Uterus (tissue), 4 donors: ENCODE measurements at places on chromosomes 13 and 19. TPM values are rescaled to one million over a fixed set of nuclear protein-coding genes. Genes with fewer than 3 reads are reported as not detected.

- DNase-seq = no peak
Observed at GRCh38 chr19:41083516-41083915, 4.7 kb upstream of the CYP2A13 start.

Gene PSG1
- not detected for total RNA-seq

GRCh38 chr13:29934531-29935308 is 84.3 kb upstream of the UBL3 start:
- no peak for DNase-seq

Gene RXFP2
- 0.61 TPM for total RNA-seq

Gene CRLF1
- total RNA-seq = not detected

DNA sequence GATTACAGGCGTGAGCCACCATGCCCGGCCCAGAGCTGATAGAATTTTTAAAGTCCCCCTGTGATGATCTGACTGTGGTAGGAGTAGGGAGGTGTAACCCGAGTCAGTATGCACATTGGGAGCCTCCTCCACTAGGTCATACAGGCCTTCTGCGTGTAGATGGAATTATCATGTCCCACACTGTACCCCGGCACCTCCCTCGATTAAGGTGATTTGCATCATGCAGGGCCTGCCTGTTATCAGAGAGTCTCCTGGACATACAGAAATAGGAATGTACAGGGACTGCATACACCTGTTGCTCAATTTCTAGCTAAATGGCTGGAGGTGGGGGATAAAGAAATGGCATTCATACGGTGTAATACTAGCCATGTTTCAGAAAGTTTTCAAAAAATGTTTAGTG is 922 bp upstream of the ERVK3-1 start:
- DNase-seq = no peak

DNA sequence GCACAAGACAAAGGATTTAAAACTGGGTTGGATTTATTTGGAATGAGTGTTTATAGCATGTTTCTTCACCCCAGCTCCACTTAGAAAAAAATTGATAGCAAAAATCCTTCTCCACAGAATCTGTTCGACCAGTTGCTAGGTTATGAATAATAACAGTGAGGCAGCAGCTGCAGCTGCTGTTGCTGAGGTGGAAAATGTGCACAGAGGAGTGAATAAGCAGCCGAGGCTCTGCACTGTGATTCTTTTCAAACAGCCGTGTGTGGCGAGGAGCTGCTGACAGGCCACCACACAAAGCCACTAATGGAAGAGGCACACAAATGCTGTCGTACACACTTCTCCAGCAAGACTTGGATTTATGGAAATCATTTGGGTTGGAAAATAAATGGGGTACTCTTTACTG is 6.4 kb upstream of the RASL11A start:
- DNase-seq = no peak

- no peak for DNase-seq
Observed at GRCh38 chr19:18393836-18394235, 3.6 kb downstream of the LRRC25 start.

GRCh38 chr13:25687471-25688225 is 315.9 kb downstream of the ATP8A2 start:
- peak; percentile 15 for DNase-seq

Gene TPT1
- total RNA-seq = 4,975 TPM

- DNase-seq = no peak
Observed at GRCh38 chr19:2385053-2385721, 25.1 kb downstream of the TMPRSS9 start.

DNA sequence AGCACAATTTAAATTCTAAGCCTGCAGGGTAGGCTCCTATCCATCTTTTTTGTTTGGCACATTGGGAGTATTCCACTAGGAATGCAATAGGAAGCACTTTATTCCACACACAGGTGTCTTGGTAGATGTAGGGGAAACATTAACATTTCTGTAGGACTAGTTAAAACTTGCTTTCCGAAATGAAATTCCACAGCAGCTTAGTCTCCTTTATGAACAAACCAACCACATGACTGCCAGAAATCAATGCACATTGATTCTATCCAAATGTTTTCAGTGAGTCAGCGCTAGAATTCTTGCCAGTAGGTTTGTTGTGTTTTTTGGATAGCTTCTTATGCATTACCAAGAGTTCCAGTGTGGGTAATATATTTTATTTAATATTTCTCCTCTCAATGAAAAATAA is 207.9 kb upstream of the CSNK1A1L start:
- no peak for DNase-seq

Gene CYP2S1
- not detected for total RNA-seq

GRCh38 chr19:45255611-45256157 is 4.6 kb downstream of the MARK4 start:
- DNase-seq = no peak

Gene LENG9
- total RNA-seq = 7.1 TPM

- DNase-seq = no peak
Observed at GRCh38 chr19:2982561-2982960, 5.2 kb downstream of the TLE6 start.

Gene ZNF329
- total RNA-seq = 2.6 TPM

Gene HSPB6
- total RNA-seq = 217 TPM

DNA sequence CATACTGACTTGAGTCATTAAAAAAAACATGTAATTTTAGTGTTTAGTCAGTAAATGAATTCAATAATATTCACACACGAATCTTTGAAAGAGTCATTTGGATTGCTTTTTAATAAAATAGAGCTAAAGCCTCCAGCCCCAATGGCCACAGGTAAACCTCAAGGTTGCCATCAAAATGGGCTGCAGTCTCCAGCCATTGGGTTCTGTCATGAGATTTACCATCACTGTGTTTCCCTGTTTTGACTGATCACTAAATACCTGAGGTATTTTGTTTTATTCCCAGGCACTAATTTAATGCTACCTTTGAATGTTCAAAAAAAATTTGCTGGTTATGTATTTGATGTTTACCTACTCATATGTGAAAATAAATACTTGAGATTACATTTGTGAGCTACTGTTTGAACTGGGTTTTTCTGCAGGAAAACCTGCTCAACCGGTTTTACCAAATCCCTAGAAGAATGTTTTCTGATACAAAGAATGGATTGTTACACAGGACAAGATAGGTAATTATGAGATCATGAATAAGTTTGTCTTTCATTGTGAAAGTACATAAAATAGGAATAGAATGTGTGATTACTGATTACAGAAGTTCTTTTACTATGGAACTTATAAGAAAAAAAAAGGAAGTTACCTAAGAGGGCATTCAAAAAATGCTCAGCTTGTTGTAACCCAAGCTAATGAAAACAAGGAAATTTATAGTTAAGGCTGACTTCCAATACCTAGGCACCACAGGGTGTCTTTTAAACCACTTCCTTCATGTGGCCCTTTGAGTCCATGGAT is 391.3 kb downstream of the EFNB2 start:
- DNase-seq = no peak

- DNase-seq = peak; percentile 74
Observed at GRCh38 chr13:41613984-41614661, 156.8 kb downstream of the RGCC start.

DNA sequence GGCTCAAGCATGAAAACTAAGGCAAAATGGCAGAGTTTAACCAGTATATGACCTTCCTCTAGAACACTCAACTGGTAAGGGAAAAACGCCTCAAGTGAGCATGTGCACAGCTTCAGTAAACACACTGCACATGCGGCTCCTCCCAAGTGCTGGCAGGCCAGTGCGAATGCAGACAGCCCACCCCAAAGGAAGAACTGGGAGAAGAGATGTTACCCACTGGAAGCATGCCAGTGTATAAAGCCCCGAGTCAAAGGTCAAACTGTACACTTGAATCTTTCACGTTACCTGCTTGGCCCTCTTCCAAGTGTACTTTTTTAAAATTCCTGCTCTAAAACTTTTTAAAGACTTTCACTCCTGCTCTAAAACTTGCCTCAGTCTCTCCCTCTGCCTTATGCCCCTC is 19.2 kb upstream of the RCBTB1 start:
- no peak for DNase-seq

DNA sequence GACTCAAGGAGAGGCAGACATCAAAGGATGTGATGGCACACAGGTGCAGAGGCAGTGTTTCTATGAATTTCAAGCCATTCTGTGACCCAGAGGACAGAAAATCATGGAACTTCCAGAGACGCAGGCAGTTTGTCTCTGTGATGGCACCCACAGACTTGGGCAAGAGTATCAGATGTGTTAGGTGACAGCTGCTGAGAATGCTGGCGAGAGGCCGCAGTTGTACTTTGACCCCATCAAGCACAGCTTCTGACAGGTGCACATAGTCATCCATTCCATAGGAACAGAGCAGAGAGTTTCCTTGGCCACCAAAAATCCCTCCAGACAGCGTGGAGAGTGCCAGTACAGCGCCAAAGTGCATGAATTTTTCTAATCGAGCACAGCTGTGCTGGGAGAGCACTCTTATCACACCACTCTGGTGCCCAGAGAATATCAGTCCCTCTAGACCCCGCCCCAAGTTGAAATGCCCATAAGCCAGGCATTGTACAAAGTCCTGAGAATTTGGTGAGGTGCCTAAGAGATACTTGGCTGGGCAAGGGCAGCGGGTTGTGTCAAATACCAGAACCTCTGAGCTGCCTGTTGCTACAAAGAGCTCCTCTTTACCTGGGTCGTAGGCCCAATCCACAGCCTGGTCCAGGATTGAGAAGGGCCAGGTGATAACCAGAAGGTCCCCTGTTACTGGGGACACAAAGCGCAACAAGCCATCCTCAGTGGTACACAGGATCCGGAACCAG is 12.4 kb downstream of the WDR87 start:
- DNase-seq = no peak

Gene ZNF888
- total RNA-seq = 34.4 TPM

Gene CEACAM8
- total RNA-seq = not detected

GRCh38 chr13:21458451-21458812 is 671 bp downstream of the ZDHHC20 start:
- DNase-seq = peak; percentile 23

DNA sequence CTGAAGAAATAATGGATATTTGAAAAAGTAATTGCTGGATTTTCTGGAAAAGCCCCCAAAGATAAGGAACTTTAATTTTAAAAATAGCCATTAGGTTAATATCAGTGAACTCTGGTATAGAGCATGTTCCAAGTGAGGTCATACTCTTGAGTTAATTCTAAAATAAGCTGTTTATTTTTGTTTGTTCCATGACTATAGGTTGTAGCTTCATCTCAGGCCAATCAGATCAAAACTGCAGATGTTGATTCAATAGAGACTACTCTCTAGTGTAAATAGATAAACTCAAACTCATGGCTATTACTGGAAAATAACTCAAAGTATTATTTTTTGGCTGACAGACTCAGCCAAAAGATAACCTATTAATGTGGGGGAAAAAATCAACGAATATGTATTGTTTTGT is 815.1 kb downstream of the DIAPH3 start:
- no peak for DNase-seq

Gene ZNF90
- 0.29 TPM for total RNA-seq

Gene SPTBN4
- not detected for total RNA-seq

Gene C19orf33
- total RNA-seq = 4.1 TPM

Gene CLDND2
- not detected for total RNA-seq

DNA sequence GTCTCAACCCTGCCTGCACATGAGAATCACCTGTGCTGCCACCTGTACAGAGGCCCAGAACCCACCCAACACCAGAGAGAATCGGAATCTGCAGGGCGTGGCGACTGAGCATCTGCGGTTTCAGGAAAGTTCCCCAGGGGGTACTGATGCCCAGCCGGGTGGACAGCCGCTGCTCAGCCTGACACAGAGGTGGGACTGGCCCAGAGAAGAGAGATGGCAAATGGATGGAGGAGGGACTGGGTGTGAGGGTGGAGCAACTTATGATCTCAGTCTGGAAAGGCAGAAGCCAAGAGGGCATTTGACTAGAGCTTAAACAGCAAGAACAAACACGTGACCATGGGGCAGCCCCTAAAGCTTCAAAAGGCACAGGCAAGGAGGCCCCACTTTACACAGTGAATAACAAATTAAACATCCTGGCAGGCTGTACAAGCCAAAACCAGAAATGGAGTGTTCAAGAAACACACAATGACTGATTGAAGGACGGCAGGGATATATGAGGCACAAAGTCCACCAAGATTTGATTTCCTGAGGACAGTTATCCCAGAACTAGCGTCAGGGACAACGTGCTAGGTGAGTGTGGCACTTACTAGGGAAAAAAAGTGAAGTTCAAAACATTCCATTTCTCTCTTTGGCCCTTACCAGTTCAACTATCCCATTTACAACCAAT is 3.1 kb downstream of the RANBP3 start:
- no peak for DNase-seq

- DNase-seq = peak; percentile 31
Observed at GRCh38 chr13:40429706-40430545, 236.5 kb downstream of the FOXO1 start.

DNA sequence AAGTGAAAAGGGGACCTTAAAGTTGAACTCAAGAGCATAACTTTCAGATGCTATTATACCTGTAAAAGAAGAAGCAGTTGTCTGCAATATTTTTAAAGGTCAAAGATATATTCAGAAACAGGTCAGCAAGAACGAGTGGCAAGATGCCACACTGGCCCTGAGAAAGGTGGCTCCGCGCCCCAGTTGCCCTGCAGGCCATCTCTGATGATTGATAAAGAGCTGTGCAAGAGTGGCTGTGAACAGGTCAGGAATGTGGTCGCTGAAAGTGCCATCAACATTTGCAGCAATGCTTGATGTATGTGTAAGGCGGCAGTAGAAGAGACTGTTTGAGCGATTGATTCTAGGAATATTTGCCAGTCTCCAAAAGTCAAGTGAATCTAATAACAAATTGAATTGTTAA is 664.2 kb upstream of the SLC10A2 start:
- DNase-seq = no peak

Gene SOX1
- not detected for total RNA-seq

DNA sequence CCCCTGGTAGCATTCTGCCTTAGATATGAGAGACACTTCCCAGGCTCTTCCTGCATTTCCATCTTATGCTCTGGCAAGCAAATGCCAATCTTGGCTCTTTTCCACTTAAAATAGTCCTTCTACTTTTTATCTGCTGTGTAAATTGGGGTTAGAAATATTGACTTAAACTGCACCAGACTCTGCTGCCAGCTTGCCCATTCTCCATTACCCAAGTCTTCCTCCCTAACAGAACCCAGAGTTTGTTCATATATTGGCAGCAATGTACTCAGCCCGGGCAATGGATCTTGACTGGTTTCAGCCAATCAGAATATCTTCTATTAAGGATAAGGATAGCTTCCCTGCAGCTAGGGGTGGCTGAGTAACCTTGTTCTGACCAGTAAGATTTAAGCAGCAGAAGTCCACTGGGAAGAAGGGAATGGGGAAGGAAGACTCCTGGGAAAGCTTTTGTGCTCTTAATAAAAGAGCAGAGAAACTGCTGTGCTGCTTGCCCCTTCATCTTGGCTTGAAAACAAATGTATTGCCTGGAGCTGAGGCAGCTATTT is 177.1 kb downstream of the KCNRG start:
- DNase-seq = no peak

Gene PRSS57
- total RNA-seq = not detected

GRCh38 chr13:111506125-111506524 is 185.7 kb downstream of the TEX29 start:
- no peak for DNase-seq

DNA sequence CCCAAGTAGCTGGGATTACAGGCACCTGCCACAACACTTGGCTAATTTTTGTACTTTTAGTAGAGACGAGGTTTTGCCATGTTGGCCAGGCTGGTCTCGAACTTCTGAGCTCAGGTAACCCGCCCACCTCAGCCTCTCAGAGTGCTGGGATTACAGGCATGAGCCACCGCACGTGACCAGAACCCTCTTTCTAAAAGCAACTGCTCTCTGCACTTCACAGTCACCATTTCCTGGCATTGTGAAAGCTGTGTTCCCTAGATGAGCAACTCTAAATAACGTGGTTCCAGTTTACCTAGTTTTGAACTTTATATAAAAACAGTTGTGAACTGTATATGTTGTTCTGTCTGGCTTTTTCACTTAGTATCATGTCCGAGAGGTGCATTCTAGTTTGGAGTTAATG is 152.9 kb downstream of the SIPA1L3 start:
- DNase-seq = no peak

Gene ARHGAP33
- 1.5 TPM for total RNA-seq

Gene CEACAM1
- 12.2 TPM for total RNA-seq

Gene ZNF728
- total RNA-seq = 0.76 TPM
